Muscle of leg (tissue), 16 donors: ENCODE measurements at places on chromosomes 12 and 14. TPM values are rescaled to one million over a fixed set of nuclear protein-coding genes. Genes with fewer than 3 reads are reported as not detected.

The DEGS2 gene
- 1.6 TPM for polyA plus RNA-seq

The CLEC4D gene
- not detected for polyA plus RNA-seq

The TAS2R7 gene
- not detected for polyA plus RNA-seq

The SERPINA5 gene
- 0.07 TPM for polyA plus RNA-seq

The RDH12 gene
- 0.53 TPM for polyA plus RNA-seq

DNA sequence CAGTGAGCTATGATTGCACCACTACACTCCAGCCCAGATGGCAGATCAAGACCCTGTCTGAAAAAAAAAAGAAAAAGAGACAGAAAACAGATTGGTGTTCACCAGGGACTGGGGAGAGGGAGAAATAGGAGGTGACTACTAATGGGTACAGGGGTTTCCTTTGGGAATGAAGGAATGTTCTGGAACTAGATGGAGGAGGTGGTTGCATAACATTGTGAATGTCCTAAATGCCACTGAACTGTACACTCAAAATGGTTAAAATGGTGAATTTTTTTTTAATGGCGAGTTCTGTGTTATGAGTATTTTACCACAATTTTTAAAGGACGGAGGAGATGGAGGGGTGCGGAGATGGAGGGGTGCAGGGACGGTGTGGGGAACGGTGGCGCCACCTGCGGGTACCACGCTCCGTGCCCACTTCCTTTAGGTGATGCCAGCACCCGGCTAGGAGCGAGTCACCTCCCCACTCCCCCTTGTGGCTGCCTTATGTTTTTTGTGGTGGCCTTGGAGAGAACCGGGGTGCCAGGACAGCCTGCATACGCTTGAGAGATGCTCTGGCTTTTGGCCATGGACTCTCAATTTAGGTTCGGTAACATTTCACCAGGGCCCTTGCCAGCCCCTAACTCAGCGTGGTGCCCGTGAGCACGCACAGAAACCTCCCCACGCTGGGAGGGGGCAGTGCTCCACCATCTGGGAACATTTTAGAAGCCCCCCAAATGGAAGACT is 16.1 kb downstream of the UBC start:
- H3K4me1 ChIP-seq, result peaks cover 8% of the 10 kb centered on the region
- no peaks in the 10 kb centered on the region for H3K36me3 ChIP-seq
- H3K27me3 ChIP-seq, result no peaks in the 10 kb centered on the region
- no peak for DNase-seq

DNA sequence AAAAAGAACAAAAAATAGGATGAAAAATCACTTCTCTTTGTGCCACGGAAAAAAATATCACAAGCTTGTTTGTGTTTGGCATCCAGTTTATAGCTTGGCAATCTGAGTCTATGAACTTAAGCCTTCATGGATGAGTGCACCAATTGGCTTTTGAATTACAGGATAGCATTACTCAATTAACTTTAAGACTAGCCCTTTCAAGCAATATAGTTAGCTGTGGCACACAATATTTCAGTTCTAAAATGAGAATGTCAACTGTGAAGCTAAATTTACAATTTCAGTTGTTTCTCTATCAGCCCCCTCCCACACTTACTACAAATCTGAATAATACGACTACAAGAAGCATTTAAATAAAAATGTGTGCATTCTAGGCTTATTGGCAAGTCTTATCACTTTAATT is 8.3 kb downstream of the RERG start:
- no peaks in the 10 kb centered on the region for H3K4me1 ChIP-seq
- H3K36me3 ChIP-seq, result no peaks in the 10 kb centered on the region
- no peak overlapping the region for H3K4me3 ChIP-seq
- H3K27me3 ChIP-seq, result no peaks in the 10 kb centered on the region
- DNase-seq, result no peak
- no peak overlapping the region for H3K27ac ChIP-seq

DNA sequence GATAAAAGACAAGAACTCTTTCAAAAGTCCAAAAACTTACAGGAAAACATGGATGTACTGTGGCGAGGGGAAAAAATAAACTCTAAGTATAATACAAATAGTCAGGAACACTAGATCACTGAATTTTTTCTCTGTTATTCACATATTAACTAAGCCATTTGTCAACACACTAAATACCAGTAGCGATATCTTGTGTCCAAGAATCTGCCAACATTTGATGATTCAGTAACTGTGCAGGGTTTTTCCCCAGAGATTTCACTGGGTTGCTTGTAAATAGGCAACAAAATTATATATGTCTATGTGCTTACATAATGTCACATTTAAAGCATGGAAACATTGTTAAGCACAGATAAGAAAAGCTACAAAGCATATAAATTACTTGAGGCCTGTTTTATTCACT is 205.9 kb downstream of the KIF21A start:
- peak; percentile 6 for DNase-seq
- no peak overlapping the region for H3K27ac ChIP-seq
- no peaks in the 10 kb centered on the region for H3K27me3 ChIP-seq
- H3K4me1 ChIP-seq, result no peaks in the 10 kb centered on the region
- H3K36me3 ChIP-seq, result no peaks in the 10 kb centered on the region
- H3K4me3 ChIP-seq, result no peak overlapping the region

- no peak overlapping the region for H3K4me3 ChIP-seq
- no peaks in the 10 kb centered on the region for H3K36me3 ChIP-seq
- H3K27me3 ChIP-seq, result no peaks in the 10 kb centered on the region
- DNase-seq, result no peak
- no peak overlapping the region for H3K27ac ChIP-seq
Measured at GRCh38 chr12:17691369-17691768, 398.6 kb downstream of the RERGL start.

DNA sequence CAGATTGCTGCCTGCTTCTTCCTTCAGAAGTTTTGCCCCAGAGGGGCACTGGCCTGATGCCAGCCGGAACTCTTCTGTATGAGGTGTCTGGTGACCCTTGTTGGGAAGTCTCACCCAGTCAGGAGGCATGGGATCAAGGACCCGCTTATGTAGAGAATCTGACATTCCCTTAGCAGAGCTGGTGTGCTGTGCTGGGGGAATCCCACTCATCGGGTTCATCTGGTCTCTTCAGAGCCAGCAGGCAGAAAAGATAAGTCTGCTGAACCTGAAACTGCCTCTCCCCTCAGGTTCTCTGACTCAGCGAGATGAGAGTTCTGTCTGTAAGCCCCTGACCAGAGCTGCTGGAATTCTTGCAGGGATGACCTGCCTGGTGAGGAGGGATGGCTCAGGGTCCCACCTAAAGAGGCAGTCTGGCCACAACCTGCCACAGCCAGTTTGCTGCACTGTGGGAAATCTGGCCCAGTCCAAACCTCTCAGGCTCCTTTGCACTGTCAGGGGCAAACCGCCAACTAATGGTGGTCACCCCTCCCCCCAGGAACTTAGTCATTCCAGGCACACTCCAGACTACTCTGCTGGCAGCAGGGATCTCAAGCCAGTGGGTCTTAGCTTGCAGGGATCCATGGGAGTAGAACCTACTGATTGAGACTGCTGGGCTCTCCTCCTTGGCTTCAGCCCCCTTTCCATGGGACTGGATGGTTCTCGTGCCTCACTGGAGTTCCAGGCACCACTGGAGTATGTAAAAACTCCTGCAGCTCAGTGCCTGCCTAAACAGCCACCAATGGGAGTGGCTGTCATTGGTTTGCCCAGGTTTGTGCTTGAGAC is 4.1 kb downstream of the CLEC2D start:
- peaks cover 11% of the 10 kb centered on the region for H3K36me3 ChIP-seq
- H3K27me3 ChIP-seq, result no peaks in the 10 kb centered on the region
- no peak overlapping the region for H3K4me3 ChIP-seq

DNA sequence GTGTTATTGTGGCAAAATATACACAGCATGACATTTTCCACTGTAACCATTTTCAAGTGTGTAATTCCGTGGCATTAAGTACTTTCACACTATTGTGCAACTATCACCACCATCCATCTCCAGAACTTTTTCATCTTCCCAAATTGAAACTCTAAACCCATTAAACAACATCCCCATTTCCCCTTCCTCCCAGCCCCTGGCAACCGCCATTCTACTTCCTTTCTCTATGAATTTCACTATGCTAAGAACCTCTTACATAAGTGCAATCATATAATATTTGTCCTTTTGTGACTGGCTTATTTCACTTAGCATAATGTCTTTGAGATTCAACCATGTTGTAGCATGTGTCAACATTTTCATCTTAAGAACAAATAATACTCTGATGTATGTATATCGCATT is 67.8 kb upstream of the PYGL start:
- no peaks in the 10 kb centered on the region for H3K27me3 ChIP-seq
- H3K4me3 ChIP-seq, result no peak overlapping the region

- no peaks in the 10 kb centered on the region for H3K4me1 ChIP-seq
- no peak for DNase-seq
- H3K36me3 ChIP-seq, result no peaks in the 10 kb centered on the region
- no peak overlapping the region for H3K4me3 ChIP-seq
- no peaks in the 10 kb centered on the region for H3K27me3 ChIP-seq
- no peak overlapping the region for H3K27ac ChIP-seq
Measured at GRCh38 chr12:59431266-59431665, 164.6 kb upstream of the SLC16A7 start.

GRCh38 chr12:105485321-105485910 is 154.9 kb downstream of the C12orf75 start:
- no peak overlapping the region for H3K27ac ChIP-seq
- H3K4me1 ChIP-seq, result peaks cover 3% of the 10 kb centered on the region
- H3K4me3 ChIP-seq, result no peak overlapping the region
- DNase-seq, result peak; percentile 24
- H3K36me3 ChIP-seq, result no peaks in the 10 kb centered on the region

GRCh38 chr12:94240171-94240570 is 91.8 kb downstream of the PLXNC1 start:
- peaks cover 7% of the 10 kb centered on the region for H3K4me1 ChIP-seq
- H3K36me3 ChIP-seq, result no peaks in the 10 kb centered on the region
- no peak overlapping the region for H3K4me3 ChIP-seq
- peak; percentile 31 for DNase-seq
- no peak overlapping the region for H3K27ac ChIP-seq
- H3K27me3 ChIP-seq, result no peaks in the 10 kb centered on the region

DNA sequence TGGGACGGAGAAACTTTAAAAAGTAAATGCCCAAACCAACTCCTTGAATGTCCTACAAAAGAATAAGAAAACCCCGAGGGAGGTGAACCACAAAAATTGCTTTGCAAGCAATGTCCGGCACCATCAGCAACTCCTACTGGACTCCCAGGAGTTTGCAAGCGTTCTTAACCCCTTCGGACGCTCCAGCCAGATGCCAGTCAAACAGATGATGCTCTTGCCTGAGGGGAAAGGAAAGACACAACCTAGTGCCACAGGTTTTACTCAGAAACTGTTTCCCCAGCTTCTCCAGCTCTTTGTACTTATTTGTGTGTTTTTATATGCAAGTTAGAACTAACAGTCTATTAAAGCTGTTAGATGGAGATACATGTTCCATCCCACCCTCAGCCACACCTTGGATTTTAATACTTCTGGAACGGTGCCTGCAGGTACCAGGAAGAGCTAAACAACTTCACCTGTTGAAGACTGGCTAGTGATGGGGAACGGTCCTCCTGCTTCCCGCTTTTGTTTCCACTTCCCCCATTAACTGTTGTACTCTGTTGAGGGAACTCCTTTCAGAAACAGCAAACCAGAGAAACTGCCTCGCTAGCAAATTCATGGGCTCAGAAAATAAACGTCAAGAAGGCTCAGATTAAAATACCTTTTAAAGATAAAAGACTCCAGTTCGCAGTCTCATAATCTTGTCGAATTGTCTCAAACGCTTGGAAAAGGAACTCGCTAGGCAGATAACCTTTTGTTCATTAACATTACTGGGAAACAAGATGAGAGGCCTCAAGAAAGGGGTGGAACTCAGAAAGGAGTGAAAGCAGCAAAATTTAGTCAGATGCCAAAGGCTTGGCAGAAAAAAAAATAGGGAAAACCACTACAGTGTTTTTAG is 1.1 kb upstream of the FERMT2 start:
- H3K36me3 ChIP-seq, result peaks cover 8% of the 10 kb centered on the region
- H3K4me3 ChIP-seq, result peak overlapping the region; percentile 85
- no peaks in the 10 kb centered on the region for H3K27me3 ChIP-seq
- H3K27ac ChIP-seq, result peak overlapping the region; percentile 99
- peak; percentile 89 for DNase-seq

GRCh38 chr14:101374373-101375338 is 186.6 kb upstream of the DIO3 start:
- DNase-seq, result no peak
- H3K4me1 ChIP-seq, result no peaks in the 10 kb centered on the region
- H3K4me3 ChIP-seq, result no peak overlapping the region
- H3K36me3 ChIP-seq, result no peaks in the 10 kb centered on the region
- no peaks in the 10 kb centered on the region for H3K27me3 ChIP-seq
- H3K27ac ChIP-seq, result no peak overlapping the region
